ENCODE measurements at places on chromosomes 12 and 14.

- DNase-seq = no peak
These were observed 196.3 kb downstream of the EPS8 start for GRCh38 chr12:15592934-15593333.

DNA sequence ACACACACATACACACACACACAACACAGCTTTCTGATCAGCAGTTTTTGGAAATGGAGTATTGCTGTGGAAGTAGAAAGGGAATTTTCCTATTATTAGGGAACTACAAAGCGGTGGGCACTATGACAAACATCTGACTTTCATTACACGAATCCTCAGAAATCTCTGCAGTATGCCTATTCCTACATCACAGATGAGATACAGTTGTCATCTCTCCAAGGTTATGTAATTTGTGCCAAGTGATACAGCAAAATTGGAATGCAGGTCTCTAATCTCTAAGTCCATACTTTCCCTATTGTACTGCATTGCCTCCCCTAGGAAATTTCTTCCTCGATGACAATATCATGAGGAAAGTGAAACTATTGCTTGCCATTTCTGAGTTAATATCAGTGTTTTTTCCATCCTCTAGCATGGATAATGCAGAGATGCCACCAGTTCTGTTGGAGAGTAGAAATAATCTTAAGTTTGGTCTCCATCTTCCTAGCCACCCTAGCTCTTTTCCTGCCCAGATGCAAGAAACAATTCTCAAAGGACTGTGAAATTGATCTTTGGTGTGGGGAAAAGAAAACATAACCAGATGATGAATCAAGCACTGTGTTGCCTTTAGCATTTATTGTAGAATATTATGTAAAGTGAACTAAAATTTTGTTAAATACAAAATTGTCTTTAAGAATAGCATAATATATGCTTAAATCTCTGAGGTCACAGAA lies 94.7 kb downstream of the ERGIC2 start:
- no peak for DNase-seq

- DNase-seq = no peak
These were observed 102.4 kb upstream of the C14orf180 start for GRCh38 chr14:104477117-104477623.

GRCh38 chr12:85369365-85370154 lies 89.5 kb downstream of the ALX1 start:
- no peak for DNase-seq

GRCh38 chr12:108854451-108855283 lies 2.7 kb downstream of the SSH1 start:
- no peak for DNase-seq
